ENCODE measurements at places on chromosomes 7 and 10.

- DNase-seq = no peak
Measured at GRCh38 chr10:120691625-120692024, 159.5 kb upstream of the WDR11 start.

DNA sequence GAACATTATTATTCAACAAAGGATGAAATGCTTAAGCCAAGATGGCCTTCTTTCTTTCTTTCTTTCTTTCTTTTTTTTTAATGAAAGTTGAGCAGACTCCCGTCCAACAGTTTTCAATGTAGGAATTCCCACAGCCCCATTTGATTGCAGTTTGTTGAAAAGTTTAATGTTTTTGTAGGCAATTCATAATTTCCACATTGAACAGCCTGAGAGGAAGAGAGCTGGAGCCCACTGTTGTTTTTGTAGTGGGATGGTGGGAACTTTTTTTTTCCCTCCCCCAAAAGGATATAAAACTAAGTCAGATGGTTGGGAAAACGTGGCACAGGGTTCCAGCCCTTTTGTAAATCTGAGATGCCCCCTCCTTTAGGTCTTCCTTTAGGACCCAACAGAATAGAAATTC lies 86.6 kb downstream of the TCF7L2 start:
- no peak for DNase-seq

GRCh38 chr10:16843252-16843870 lies 26.1 kb upstream of the RSU1 start:
- DNase-seq = peak; percentile 21

DNA sequence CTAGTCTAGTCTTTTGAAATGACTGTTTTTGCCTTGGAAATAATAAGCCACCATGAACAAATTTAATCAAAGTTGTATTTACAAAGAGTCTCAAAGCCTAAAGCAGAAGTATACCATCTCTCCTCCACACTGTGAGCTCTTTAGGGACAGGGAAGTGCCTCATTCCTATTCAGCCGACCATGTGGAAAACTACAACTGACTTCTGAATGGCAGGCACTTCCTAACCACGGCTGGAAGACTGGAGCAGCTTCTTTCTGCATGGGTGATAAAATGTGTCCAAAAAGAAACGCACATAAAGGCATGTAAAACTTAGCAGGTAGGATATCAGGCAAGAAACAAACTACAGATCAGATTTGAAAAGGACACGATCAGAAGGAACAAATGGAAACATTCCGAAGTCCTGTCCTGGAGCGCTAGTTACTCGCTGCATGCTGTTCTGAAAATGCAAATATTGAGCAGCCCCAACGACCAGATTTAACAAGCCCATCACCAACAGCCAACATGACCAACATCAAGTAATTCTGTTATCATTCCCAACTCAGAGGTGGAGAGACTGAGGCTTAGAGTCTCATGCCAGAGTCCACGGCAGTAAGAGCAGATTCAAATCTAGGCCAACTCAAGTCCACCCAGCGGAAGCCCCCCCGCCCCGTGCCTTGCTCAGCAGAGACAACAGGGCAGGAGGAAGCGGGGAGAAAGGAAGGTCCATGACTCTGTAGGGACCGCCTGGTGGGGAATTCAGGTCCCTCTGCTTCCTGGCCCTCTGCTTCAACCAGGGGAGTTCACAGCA lies 26.5 kb downstream of the CTBP2 start:
- no peak for DNase-seq

GRCh38 chr10:2798336-2799022 lies 268.9 kb upstream of the PFKP start:
- peak; percentile 43 for DNase-seq

- no peak for DNase-seq
Measured at GRCh38 chr10:34405611-34406462, 409.3 kb downstream of the PARD3 start.
